ENCODE measurements at places on chromosomes 1 and 21.
A peak's percentile ranks its signal among the peaks of the same experiment; 100 is the strongest.

DNA sequence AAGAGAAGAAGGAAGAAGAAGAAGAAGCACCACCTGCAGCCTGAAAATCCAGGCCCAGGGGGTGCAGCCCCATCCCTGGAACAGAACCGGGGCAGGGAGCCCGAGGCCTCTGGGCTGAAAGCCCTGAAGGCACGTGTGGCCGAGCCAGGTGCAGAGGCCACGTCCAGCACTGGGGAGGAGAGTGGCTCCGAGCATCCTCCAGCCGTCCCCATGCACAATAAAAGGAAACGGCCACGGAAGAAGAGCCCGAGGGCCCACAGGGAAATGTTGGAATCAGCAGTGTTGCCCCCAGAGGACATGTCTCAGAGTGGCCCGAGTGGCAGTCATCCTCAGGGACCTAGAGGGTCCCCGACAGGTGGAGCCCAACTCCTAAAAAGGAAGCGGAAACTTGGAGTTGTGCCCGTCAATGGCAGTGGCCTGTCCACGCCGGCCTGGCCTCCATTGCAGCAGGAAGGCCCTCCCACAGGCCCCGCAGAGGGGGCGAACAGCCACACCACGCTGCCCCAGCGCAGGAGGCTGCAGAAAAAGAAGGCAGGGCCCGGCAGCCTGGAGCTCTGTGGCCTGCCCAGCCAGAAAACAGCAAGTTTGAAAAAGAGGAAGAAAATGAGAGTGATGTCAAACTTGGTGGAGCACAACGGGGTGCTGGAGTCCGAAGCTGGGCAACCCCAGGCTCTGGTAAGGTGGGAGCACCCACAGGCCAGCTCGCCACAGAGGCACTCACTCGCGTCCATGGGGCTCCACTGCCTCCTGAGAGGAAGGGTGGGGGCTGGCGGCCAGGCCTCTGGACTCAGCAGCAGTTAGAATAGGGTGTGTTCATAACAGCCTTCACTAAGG is 28.4 kb downstream of the RRP1B start:
- DNase-seq = peak; percentile 40

- DNase-seq = peak; percentile 13
These were observed 207.7 kb downstream of the HHAT start for GRCh38 chr1:210536254-210536961.

DNA sequence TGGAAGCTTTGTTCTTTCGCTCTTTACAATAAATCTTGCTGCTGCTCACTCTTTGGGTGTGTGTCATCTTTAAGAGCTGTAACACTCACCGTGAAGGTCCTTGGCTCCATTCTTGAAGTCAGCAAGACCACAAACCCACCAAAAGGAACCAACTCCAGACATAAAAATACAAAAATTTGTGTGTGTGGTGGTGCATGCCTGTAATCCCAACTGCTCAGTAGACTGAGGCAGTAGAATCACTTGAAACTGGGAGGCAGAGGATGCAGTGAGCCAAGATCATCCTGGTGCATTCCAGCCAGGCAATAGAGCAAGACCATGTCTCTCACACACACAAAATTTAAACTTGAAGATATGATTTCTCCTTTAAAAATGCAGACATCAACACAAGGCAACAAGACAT is 1431.7 kb upstream of the B3GALT2 start:
- no peak for DNase-seq

GRCh38 chr1:47507144-47507543 is 69.3 kb downstream of the FOXD2 start:
- no peak for DNase-seq

- DNase-seq = no peak
These were observed 52.5 kb upstream of the KCNA3 start for GRCh38 chr1:110727246-110727645.

GRCh38 chr1:208077232-208078075 is 166.5 kb upstream of the CD34 start:
- peak; percentile 61 for DNase-seq

GRCh38 chr1:9900142-9901043 is 9.7 kb downstream of the CTNNBIP1 start:
- DNase-seq = no peak

- DNase-seq = peak; percentile 76
These were observed 120.4 kb upstream of the GREM2 start for GRCh38 chr1:240732390-240732789.

- DNase-seq = no peak
These were observed 22.8 kb downstream of the ATP1B1 start for GRCh38 chr1:169129109-169129784.

GRCh38 chr21:23223882-23224281 is 2225.7 kb downstream of the NCAM2 start:
- peak; percentile 1 for DNase-seq

DNA sequence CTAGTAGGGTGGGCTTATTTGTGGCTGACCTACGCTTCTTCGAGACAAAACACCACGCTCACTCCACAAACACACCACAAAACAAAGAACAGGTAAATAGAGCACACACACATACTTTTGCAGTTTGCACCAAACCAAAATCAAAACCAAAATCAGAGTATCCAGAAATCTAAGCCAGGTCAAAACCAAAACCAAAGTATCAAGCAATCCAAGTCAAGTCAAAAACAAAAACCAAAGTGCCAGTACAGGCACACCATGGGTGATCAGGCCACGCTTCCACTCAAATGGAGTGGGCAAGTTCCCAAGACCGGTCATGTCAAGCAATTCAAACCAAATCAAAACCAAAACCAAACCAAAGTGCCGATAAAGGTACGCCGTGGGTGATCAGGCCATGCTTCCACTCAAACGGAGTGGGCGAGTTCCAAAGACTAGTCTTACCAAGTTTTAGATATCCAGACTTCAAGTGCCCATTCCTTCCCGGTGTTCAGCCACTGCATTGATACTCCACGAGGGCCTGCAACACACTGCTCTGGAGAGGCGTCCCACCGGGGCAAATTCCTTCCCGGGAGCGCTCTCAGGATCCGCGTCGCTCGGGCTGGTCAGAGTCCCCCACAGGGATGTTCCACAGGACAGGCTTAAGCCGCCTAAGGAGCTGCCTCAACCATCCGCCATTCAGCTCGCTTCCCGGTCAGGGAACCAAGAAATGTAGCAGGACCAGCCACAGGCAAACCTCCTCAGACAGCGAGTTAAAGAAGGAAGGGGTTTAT is 169.1 kb downstream of the CDC7 start:
- DNase-seq = no peak

DNA sequence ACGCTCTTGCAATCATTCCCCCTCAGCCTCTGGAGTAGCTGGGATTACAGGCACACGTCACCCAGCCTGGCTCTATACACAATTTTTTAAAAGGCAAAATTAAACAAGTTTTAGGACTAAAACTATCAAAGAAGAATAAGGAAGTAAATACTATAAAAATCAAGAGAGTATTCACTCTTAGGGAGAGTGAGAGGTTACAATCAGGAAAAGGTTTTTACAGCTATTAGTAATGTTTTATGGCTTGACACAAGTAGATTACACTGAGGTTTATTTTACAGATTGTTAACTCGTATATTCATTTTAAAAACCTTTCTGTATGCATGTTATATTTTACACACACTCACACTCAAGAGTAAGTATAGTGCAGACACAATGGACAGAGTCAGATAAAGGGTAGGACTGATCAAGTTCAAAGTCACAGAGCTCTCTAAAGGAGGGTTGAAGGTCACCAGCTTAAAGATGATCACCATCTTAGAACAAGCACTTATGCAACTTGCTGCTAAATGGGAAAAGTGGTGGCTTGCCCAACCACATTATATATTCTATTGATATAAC is 77.9 kb upstream of the MAN1A2 start:
- DNase-seq = no peak

DNA sequence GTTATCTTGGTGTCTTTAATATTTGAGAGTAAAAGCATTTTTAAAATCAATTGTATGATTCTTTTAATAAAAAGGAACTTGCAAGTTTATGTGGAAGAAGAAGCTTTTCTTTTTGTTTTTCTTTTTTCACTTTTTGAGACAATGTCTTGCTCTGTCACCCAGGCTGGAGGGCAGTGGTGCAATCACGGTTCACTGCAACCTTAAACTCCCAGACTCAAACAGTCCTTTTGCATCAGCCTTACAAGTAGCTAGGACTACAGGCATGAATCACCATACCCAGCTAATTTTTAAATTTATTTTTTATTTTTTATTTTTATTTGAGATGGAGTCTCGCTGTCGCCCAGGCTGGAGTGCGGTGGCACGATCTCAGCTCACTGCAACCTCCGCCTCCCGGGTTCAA is 34.1 kb downstream of the CMPK1 start:
- DNase-seq = no peak

DNA sequence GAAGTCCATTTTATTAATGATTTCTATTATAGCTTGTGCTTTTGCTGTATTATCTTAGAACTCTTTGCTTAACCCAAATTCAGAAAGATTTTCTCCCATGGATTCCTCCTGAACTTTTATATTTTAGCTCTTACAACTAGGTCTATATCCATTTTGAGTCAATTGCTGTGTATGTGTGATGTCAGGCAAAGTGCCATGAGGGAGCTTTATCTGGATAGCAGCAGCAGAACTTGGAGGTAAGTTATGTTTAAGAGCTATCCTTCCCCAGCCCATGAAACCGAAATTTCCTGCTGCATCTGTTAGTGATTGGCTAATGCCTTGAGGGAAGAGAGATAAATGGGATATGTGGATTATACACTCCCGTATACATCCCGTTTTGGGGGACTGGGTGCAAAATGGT is 29.9 kb downstream of the ADAM30 start:
- DNase-seq = no peak

DNA sequence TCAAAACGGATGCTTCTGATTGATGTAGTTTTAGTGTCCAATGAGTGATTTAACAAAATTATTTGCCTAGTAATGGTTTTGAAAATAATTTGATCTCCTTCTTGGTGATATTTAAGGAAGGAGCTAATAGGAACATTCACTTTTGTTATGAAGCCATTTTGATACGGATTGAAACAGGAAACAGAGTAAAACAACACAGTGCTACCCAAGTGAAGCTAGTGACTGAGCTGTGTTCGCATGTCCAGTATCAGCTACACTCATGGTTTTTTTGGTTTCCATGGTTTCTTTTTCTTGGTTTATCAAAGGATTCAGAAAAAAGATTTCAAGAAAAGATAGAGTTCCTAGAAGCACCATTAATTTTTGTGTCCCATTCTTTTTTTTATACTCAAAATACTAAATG is 40.1 kb upstream of the PLEKHO1 start:
- DNase-seq = no peak

- DNase-seq = peak; percentile 78
These were observed 491.0 kb downstream of the MATN1 start for GRCh38 chr1:30232288-30232899.

DNA sequence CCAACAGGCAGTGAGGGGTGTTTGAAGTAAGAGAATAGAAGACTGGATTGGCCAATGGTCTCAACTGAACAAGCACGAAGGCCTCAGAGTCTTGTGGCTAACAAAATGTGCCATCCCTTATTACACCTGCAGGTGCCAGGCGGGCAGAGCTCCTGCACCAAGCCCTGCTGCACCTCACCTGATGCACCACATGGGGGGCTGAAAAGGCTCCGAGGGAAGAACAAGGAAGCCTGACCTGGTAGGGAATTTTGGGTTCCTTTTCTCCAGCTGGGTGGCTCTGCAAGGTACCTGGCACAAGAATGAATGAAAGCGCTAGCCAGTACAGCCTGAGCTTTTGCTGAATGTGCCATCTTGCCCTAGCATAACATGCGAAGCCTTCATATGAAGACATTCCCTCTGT is 9.7 kb downstream of the HSD3B1 start:
- DNase-seq = peak; percentile 37
